ENCODE measurements at places on chromosomes 7 and 10.

DNA sequence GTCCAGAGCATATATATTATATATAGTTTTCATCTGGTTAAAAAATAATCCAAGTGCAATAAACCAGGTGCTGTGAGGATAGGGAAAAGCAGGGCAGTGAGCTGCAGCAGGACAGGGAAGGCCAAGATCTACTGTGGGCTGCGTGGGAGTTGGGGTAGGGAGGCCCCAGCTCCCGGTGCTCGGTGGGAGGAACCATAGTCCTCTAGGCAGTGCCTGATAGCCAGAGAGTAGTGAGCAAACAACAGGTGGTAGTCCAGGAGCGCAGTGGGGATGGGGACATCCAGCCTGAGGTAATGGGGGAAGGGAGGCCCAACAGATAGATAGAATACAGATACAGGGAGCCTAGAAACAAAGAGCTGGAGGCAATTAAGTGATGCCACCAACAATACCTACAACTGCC, 4.1 kb upstream of the BMPR1A start:
- DNase-seq, result no peak

GRCh38 chr7:142838461-142839213, 16.2 kb upstream of the EPHB6 start:
- DNase-seq, result no peak

DNA sequence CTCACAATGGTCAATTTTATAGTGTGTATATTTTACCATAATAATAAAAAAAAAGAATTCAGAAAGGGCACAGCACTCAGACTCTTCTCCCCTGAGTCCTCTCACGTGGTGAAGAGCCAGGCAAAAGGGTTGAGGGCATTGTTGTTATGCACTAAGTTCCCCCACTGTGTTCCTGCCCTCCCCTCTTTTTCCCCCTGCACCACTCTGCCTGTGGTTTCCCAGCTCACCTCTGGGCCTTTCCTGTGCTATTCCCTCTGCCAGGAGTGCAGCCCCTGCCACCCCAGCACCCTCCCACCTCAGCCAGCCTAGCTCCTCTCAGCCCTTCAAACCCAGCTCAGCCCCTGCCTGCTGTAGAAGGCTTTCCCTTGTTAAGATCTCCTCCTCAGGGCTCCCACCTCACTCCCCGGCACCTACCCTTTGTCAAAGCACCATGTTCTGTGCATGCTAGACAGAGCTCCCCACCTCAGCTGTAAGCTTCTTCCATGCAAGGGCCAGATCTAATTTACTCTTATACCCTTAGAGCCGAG, 108.5 kb downstream of the KCNMA1 start:
- DNase-seq, result no peak

DNA sequence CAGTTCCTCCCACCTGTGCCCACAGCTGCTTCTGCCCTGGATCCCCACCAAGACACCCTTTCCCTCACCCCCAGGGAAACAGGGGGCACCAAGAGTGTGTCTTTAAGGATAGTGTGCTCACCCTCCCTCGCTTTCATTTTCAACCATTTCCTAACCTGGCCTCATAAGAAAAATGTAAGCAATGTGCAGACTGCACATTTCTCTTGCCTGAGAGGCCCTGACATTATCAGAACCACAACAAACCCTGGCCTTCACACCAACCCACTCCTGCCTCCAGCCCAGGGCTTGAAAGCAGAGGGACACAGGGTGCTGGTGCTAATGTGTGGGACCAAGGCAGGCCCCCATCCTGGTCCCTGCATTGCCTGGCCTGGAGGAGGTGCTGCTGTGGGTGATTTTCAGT, 11.0 kb upstream of the IMPDH1 start:
- DNase-seq, result no peak

DNA sequence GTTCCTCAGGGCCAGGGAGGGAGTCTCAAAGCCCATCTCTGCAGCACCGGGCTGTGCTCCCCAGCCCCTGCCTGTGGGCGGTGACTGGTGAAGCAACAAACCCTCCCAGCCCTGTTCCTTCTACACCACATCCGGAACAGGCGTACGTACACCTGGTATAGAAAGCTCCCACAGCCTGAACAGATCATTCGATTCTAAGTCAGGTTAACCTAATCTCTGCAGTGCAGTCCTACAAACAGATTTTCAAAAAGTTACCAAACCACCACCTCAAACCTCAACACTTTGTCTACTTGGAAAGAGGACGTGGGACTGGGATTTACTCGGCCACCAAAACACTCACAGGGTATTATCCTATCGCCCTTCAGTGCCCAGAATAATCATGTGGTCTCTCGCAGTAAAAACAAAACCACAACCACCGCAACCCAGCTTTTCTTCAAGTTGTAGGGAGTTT, 238.4 kb downstream of the DIP2C start:
- no peak for DNase-seq

DNA sequence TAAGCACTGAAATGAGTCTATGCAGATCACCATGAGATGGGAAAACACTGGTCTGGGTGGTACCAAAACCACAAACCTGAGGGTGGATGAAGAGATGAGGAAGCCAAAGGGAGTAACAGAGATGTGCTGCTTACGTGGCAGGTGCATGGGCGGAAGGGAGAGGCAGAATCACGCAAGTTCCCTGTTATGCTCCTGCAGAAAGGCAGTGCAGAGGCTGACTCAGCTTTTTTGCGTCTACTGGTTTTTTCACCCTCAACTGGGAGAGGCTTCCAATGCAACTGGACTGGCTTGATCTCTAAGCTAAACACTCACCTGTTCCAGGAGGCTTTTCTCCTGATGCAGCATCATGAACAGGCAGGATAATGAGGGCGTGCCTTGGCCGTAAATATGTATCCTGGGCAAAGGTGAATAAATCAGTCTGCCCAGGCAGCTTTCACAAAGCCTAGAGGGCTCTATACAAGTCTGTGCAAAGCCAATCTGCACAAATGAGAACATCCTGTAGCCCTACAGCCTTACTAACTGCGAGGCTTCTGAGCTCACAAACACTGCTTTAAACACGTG, 95.4 kb upstream of the AFAP1L2 start:
- peak; percentile 34 for DNase-seq

- no peak for DNase-seq
Observed at GRCh38 chr10:34524369-34525091, 290.6 kb downstream of the PARD3 start.

DNA sequence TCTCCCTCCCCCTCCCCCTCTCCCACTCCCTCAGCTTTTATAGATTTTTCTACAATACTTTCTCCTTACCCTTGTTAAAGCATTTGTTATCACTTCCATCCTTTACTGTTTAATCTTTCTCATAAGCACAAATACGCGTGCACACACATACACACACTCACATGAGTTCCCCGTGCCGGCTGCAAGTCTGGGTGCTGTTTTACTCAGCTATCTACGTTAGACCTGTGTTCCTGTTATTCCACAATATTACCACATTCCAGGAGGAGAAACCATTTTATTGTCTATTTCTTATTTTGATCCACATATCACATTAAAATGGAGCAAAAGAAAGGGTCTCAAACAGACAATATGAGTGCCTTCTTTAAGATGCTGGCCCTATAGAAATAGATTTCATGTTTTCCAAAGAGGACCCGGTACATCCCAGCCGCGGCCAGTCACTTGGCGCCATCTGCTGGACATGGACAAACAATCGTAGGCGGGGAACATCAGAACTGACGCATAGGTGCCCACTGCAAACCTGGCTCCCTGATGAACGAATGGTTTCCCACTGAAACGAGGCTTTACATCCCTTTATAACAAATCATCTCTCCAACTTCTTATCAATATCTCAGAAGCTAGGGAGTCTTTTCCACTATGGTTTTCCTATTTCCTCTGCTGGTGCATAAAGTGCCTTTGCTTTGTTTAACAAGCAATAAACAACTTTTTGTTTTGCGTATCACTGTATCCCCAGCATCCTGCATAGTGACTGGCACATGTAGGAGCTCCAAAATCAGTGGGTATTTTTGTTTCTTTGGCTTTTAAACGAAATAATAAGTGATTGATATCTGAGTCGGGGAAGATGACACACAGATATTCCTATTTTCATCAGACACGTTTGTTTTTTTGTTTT, 25.2 kb upstream of the OPTN start:
- DNase-seq, result peak; percentile 13

- no peak for DNase-seq
Observed at GRCh38 chr7:19519443-19520021, 189.3 kb downstream of the POLR1F start.

DNA sequence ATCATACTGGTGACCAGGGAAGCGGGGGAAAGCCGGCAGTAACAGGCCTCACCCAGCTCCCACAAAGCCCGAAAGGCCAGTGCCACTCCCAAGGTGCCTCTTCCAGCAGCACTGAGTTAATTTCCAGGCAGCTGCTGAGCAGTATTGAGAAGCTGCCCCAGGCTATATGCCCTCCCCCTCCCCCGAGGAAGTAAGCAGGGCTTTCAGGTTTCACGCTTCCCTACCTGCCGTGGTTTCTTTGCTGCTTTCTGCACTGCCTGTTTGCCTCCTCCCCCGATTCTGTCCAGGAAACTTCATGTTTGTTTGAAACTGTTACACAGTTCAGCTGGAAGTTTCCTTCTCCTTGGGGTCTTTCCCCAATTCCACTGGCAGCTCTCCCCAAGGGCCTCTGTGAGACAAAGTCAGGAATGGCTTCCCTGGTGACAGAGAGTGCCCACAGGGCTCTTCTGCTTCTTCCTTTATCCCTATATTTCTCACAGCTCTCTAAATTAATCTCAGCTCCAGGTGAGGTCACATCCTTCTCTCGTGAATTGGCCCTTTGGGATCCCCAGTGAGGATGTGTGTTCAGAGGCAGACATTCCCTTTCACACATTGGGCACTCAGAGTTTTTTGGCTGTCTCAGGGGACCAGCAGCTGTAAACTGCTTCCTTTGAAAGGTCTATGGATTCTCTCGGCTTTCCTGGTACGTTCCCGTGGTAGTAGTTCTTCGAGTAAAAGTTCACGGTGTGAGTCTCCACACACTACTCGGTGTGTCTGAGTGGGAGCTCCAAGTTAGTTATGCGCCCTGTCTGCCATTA, 19.4 kb downstream of the C1GALT1 start:
- DNase-seq, result no peak

DNA sequence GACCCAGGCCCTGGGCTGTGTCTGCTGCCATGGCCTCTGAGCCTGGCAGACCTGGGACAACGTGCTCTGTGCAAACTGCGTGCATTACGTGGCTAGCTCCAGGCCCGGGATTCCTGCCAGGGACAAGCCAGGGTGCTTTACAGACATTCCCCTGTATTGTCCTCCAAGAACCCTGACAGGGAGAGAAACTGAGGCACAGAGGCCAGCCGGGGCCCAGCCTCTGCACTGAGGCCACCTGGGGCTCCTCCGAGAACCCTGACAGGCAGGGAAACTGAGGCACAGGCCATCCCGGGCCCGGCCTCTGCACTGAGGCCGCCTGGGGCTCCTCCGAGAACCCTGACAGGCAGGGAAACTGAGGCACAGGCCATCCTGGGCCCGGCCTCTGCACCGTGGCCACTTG, 64.9 kb downstream of the CFAP46 start:
- no peak for DNase-seq

DNA sequence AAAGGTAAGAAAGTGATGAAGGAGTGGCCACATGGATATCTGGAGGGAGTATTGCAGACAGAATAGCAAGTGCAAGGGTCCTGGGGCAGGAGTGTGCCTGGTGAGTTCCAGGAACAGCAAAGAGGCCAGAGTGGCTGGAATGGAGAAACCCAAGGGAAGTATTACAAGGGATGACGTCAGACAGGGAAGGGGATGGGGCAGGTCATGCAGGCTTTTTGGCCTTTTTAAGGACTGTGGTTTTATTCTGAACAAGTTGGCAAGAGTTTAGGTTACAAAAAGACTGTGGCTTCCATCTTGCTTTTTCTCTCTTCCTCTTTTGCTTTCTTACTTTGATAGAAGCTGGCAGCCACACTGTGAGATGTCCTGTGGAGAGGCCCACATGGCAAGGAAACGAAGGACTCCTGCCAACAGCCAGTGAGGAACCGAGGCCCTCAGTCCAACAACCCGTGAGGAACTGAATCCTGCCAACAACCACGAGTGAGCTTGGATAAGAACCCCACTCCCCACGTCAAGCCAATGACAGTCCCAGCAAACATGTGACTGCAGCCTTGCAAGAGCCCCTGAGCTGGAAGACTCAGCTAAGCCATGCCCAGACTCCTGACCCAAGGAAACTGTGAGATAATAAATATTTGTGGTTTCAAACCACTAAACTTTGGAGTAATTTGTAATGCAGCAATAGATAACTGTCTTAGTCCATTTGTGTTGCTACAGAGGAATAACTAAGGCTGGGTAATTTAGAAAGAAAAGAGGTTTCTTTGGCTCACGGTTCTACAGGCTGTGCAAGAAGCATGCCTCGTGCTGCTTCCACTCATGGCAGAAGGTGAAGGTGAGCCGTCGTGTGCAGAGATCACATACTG, 19.8 kb upstream of the KDM7A start:
- no peak for DNase-seq

- DNase-seq, result no peak
Observed at GRCh38 chr7:40850017-40850416, 715.2 kb downstream of the SUGCT start.

- no peak for DNase-seq
Observed at GRCh38 chr7:4733936-4734528, 41.4 kb upstream of the AP5Z1 start.

Data from stimulated activated CD8-positive, alpha-beta memory T cell treated with anti-CD3 and anti-CD28 coated beads, Interleukin-15, amount 100 ng/mL, for 24 hours (primary cell).